ENCODE measurements at places on chromosomes 5 and 9.

- no peak for DNase-seq
Observed at GRCh38 chr5:152058267-152058666, 133.6 kb upstream of the GLRA1 start.

- DNase-seq = no peak
Observed at GRCh38 chr5:156380848-156381247, 53.9 kb downstream of the SGCD start.

DNA sequence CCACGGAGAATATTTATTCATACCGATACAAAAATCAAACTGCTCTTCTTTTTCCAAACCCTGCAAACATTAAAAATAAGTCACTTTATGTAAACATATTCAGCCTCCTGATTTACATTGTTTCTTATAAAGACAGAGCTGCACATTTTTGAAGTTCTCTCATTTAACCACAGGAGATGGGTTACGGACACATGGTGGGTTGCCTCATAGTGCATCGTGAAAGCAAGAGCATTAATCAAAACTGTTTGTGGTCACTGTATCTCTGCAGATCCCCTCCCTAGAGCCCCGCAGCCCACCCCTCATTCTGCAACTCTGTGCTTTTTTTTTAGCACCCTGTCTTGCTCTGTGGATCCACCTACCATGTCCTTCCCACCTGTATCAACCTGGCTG, 43.3 kb upstream of the EQTN start:
- DNase-seq = no peak

DNA sequence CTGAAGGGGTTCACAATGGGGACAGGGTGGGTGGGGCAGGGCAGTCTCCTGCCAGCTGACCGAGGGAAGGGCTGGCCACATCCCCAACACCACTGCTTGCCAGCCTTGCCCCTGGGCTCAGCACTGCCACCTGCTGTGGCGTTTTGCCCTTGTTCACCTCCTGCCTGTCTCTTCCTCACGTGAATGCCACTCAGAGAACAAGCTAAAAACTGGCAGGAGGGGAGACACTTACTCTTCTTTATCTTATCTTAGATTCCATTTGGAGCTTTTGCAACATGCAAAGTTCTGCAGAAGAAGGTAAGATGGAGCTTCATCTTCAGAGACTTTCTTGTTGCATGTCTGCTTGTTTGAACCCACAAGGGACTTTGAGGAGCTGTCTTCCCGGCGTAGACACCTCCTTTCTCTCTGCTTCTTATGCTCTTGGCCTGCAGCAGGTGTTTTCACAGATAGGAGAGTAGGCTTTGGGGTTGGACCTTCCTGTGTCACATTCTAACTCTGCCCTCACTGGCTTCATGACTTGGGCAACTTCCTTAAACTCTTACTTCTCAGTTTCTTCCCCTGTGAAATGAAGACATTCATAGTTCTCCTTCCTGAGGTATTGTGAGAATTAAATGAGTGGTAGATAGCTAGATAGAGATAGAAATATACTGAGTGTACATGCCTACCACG, 4.1 kb downstream of the LRSAM1 start:
- no peak for DNase-seq

- DNase-seq = no peak
Observed at GRCh38 chr5:166947045-166947444, 1344.4 kb upstream of the WWC1 start.

DNA sequence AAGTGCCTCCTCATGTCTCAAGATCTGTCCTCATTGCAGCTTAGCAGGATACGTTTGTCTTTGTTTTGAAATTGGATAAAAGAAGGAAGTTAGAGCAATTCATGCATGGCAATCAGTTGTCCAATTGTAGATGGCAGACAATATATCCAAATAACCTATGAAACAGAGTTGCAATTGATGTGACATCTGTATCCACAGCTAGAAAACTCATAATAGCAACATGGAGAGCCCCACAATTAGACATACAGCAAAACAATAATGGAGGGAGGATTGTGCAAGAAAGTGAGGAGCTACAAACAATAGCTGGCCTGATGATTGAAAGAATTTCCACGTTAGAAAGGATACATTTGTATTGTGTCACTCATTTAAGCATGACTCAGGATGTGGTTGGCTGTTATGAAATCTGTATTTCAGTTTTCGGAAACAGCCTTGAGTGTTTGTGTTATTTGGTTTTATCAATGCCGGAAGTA, 132.0 kb downstream of the FAM174A start:
- DNase-seq = no peak

- no peak for DNase-seq
Observed at GRCh38 chr5:139276426-139276825, 17.1 kb upstream of the MATR3 start.

DNA sequence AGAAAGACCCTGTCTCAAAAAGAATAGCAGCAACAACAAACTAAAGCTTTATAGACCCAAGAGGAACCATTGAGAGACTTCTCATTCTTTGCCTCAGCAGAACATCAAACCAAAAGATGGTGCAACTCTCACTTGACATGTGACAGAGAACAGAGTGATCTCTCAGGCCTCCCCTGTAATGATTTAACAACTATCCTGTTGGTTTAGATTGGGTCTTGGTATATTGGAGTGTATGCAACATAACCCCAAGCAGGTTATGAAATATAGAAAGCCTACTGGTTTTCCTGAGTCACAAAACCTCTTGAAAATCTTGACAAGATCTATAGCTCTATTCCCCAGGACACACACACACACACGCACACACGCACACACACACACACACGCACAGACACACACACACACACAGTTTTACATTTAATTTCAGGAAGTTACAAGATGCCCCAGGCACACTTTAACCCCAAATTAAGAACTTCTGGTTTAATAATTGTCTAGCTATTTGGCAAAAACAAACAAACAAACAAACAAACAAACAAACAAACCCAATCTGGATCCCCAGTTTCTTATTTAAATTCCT, 6.5 kb upstream of the FGF1 start:
- no peak for DNase-seq

GRCh38 chr9:36286388-36286787, 28.1 kb upstream of the GNE start:
- DNase-seq = no peak

DNA sequence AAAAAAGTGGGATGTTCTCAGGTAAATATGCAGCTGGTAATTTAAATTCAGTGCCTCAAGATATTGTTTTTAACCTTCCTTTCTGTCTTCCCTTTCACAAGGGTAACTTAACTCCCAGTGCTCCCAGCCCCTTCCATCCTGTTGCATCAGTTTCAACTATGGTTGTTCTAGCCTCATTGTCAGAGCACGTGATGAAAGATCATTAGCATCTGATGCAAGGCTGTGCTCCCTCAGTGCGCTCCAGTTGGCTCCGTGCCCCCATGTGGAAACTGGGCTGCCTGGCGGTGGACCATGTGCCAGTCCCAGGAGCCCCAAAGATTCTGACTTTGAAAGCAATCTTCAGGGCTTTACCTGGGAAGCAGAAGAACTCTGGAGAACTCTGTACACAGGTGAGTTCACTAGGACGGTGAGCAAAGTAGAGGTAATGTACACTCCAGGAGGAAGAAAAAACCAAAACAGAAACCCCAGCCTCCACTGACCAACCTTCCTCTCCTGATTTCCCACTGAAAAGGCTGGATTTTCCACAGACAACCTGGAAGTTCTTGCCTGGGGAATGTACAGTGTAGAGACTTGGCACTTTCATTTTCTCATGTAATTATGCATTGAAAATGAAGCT, 96.9 kb downstream of the SLC1A3 start:
- DNase-seq = no peak

GRCh38 chr5:4370218-4370617, 769.9 kb upstream of the ADAMTS16 start:
- no peak for DNase-seq

- peak; percentile 25 for DNase-seq
Observed at GRCh38 chr9:27353474-27354229, 56.7 kb upstream of the EQTN start.

- peak; percentile 41 for DNase-seq
Observed at GRCh38 chr5:149317281-149318048, 27.8 kb upstream of the GRPEL2 start.

DNA sequence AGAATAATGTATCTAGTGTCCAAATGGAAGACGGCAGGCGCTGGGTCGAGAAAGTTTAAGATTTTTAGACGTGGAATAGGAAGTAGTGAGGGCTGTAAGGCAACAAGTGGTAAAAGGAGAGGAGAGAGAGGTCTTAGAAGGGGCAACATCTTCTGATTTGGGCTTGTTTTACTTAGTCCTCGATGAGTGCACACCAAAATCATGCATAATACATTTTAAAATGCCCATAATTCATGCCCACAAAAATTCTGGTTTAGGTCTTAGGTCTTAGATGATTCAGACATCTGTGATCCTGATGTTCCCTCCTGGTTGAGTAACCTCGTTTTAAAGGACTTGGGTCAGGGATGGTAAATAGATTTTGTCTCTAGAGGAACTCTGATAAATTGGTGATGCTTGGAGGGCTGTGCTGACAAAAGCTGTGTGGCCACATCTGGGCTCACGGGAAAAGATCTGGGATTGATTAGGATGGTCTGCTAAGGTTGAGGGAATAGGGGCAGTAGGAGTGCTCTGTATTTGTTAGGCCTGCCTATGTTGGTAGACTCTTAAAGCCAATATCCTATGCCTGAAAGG, 476.3 kb downstream of the CCDC171 start:
- no peak for DNase-seq

All from NCI-H2081 (cell line).